ENCODE measurements at places on chromosomes 7 and 10. TPM values are rescaled to one million over a fixed set of nuclear protein-coding genes. Genes with fewer than 3 reads are reported as not detected.
A peak's percentile ranks its signal among the peaks of the same experiment; 100 is the strongest.

DNA sequence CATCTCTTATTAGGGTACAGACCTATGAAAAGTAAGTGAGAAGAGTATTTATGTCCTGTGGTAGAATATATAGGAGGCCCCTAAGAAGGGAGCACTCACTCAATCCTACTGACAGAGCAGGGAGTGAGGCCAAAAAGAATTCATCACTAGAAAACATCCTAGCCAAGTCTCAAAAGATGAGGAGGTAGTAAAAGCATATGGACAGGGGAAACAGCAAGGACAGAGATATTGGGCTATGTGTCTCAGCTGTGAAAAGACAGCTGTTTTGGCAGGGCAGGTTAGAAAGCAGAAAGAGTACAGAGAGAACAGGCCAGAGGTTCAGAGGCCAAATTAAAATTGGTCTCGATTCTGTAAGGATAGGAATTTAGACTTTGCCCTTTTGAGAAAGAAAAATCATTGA is 548.3 kb upstream of the ANKRD30A start:
- no peak overlapping the region for H3K4me3 ChIP-seq
- H3K36me3 ChIP-seq = peaks cover 5% of the 10 kb centered on the region
- no peak for DNase-seq

Gene GJD4
- total RNA-seq = not detected

Gene SMKR1
- 0.49 TPM for total RNA-seq

GRCh38 chr7:107228291-107228690 is 59.5 kb downstream of the HBP1 start:
- no peak for DNase-seq
- H3K36me3 ChIP-seq = no peaks in the 10 kb centered on the region
- H3K27ac ChIP-seq = no peak overlapping the region
- no peak overlapping the region for H3K4me3 ChIP-seq
- H3K27me3 ChIP-seq = no peaks in the 10 kb centered on the region
- no peaks in the 10 kb centered on the region for H3K4me1 ChIP-seq

Gene TSPAN12
- total RNA-seq = 14.6 TPM

DNA sequence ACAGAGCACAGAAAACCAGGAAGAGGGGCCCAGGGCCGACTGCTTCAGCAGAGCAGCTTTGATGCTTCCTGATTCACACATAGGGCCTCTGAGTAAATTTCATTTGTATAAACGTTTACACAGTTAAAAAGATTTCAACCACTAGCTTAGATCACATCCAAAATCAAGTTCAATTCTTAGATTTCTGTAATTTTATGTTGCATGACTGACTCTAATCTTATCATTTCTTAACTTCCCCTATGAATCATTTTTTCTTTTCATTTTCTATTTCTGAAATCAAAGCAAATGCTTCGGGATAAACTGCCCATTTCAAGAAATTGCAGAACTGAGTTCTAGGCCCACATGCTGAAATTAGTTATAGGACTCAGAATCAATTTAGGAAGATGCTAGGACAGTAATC is 224.7 kb downstream of the INHBA start:
- no peaks in the 10 kb centered on the region for H3K27me3 ChIP-seq
- H3K27ac ChIP-seq = no peak overlapping the region
- H3K36me3 ChIP-seq = no peaks in the 10 kb centered on the region
- no peak overlapping the region for H3K4me3 ChIP-seq
- no peak for DNase-seq

- DNase-seq = peak; percentile 61
- H3K4me1 ChIP-seq = no peaks in the 10 kb centered on the region
- peak overlapping the region; percentile 63 for H3K4me3 ChIP-seq
- H3K27ac ChIP-seq = peak overlapping the region; percentile 72
- peaks cover 36% of the 10 kb centered on the region for H3K36me3 ChIP-seq
- H3K27me3 ChIP-seq = no peaks in the 10 kb centered on the region
Measured at GRCh38 chr10:132408367-132408781, 11.4 kb downstream of the PWWP2B start.

Gene CPA2
- not detected for total RNA-seq

DNA sequence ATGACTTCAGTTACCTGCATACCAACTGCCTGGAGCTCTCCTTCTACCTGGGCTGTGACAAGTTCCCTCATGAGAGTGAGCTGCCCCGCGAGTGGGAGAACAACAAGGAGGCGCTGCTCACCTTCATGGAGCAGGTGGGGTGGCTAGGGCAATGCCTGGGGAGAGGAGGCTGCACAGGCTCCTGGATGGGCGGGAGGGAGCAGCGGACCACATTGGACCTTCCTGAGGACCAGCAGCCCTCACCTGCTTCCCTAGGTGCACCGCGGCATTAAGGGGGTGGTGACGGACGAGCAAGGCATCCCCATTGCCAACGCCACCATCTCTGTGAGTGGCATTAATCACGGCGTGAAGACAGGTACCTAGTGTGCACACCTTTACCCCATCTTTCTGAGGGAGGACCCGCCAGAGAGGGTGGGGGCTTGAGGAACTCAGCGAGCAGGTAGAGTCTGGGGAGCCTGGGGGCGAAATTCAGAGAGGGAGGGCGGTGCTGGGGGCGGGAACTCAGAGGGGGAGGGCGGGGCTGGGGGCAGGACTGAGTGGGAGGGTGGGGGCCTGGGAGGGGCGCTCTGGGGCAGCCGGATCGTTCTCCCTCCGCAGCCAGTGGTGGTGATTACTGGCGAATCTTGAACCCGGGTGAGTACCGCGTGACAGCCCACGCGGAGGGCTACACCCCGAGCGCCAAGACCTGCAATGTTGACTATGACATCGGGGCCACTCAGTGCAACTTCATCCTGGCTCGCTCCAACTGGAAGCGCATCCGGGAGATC is 9.0 kb downstream of the AEBP1 start:
- H3K4me3 ChIP-seq = peak overlapping the region; percentile 65
- H3K27me3 ChIP-seq = peaks cover 42% of the 10 kb centered on the region
- peak overlapping the region; percentile 27 for H3K27ac ChIP-seq
- no peak for DNase-seq

GRCh38 chr7:156445997-156446761 is 194.4 kb upstream of the RNF32 start:
- peaks cover 29% of the 10 kb centered on the region for H3K27me3 ChIP-seq
- no peak for DNase-seq
- no peaks in the 10 kb centered on the region for H3K36me3 ChIP-seq
- no peak overlapping the region for H3K4me3 ChIP-seq

Gene SPAM1
- not detected for total RNA-seq

DNA sequence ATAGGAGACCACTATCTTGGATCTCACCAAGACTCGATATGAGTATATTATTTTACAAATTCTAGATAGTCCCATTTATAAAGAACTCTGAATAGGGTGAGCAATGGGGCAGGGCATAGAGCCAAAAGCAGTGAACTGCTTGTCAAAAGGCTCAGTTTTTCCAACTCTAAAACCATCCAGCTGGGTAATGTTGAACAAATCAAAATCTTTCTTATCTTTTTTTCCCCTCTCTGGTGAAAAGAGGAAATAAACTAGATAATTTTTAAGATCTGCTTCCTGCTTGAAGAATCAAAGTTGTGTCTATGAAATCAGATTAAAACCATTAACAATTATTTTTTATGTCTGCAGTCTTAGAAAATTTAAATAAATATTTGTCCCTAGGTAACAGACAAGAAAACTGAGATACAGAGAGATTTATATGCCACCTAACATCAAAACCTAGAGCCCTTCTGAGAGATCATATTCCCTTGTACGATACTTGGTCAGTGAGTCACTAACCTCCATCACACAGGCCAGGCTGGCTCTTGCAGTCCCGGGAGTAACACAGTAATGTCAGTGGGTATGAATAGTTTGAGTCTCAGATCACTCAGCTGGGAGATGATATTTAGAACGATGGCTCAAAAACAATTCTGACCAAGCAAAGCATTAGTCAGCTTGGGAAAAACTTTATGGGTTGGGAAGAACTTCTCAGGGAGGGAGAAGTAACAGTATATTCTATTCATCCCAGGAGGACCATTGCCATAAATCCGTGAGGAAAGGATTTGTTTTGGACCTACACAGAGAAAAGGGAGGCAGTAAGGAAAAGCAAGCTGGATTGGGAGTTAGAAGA is 178.8 kb downstream of the REEP3 start:
- H3K27ac ChIP-seq = peak overlapping the region; percentile 84
- DNase-seq = peak; percentile 56
- peaks cover 82% of the 10 kb centered on the region for H3K4me1 ChIP-seq
- H3K27me3 ChIP-seq = no peaks in the 10 kb centered on the region

DNA sequence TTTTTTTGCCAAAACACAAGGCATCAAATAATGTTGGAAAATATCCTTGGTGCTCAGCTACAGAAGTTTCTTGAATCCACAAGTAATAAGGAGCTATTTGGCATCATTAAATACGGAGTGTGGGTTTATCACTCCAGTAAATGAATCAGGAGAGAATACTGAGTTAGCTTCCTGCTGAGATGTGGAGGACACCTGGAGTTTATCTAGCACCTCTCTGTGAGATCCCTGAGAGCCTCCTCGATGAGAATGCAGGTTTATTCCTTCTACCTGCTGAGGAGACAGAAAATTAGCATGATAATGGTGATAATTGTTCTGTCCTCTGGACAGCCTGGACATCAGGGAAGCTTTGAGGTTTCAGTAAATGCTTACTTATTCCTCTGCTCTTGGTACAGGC is 40.5 kb downstream of the NRG3 start:
- no peaks in the 10 kb centered on the region for H3K27me3 ChIP-seq
- peaks cover 66% of the 10 kb centered on the region for H3K4me1 ChIP-seq
- H3K4me3 ChIP-seq = peak overlapping the region; percentile 23
- DNase-seq = no peak

GRCh38 chr7:1954366-1955004 is 278.3 kb downstream of the MAD1L1 start:
- no peaks in the 10 kb centered on the region for H3K4me1 ChIP-seq
- H3K4me3 ChIP-seq = no peak overlapping the region
- H3K27me3 ChIP-seq = no peaks in the 10 kb centered on the region
- no peak for DNase-seq
- H3K27ac ChIP-seq = no peak overlapping the region
- H3K36me3 ChIP-seq = no peaks in the 10 kb centered on the region

DNA sequence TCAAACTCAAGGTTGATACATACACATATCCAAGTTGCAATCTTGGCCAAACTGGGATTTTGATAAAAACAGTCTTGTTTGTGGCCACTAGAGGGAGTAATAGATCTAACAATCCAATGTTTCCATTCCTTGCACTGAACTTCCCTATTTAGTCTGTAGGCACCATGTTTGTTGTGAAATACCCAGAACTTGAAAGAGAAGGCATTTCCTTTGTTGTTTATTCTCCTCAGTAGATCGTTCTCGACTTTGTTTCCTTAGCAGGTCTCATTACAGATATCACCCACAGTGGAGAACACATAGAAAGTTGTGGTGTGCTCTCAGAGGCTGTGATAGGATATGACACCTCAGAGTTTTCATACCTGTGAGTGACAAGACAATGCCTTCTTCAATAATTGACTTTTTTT is 70.3 kb upstream of the MXI1 start:
- H3K4me1 ChIP-seq = peaks cover 6% of the 10 kb centered on the region
- H3K36me3 ChIP-seq = peaks cover 15% of the 10 kb centered on the region
- H3K4me3 ChIP-seq = no peak overlapping the region
- no peak for DNase-seq

DNA sequence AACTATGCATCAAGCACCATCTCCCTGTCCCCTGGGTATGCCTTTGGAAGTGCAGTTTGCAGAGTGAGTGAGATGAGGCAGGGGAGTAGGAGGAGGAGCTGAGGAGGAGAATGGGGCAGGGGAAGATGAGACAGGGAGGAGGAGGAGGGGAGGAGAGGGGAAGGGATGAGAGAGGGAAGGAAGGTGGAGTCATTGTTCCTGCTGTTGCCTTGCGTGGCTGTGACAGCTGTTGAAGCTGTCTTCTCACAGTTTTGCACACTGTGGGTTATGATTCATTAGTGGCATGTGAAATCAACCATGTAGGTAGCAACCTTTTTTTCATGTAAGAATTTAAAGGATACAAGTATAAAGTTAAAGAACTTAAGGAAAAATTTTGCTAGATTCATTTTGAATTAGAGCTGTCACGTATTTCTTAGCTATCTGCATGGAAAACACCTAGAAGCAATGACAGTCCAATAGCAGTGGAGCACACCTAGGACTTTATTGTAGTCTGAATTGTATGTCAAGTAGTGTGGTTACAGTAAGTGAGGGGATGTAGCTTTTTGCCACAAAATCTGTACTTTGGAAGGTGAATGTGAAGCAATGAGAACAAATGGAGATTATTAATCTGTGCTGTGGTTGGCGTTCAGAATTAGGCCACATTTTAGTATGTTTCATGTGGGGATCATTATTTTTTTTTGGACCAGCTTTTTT is 21.7 kb downstream of the CCM2 start:
- no peak overlapping the region for H3K4me3 ChIP-seq
- H3K36me3 ChIP-seq = peaks cover 5% of the 10 kb centered on the region
- no peaks in the 10 kb centered on the region for H3K27me3 ChIP-seq
- H3K27ac ChIP-seq = no peak overlapping the region
- DNase-seq = no peak

DNA sequence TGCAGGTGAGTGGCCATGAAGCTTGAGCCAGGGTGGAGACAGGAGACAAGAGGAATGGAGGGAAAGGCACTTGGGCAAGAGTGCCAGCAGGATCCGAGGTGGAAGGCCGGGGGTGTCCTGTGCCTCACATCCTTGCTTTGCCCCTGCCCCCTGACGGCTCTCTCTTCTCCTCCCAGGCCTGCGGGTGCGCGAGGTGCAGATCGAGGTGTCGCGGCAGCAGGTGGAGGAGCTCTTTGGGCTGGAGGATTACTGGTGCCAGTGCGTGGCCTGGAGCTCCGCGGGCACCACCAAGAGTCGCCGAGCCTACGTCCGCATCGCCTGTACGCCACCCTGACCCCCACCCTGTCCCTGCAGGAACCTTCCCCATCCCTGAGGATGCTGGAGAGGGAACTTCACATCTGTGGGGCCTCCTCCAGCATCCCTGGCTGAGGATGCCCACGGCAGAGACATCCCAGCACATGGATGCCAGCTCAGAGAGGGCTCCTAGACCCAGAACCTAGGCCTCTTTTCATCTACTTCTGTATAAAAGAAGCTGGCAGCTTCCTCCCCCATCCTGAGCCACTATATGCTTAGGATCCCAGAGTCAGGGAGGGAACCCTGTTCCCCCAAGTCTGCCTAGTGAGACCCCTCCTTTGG is 34.4 kb upstream of the SLC29A3 start:
- no peaks in the 10 kb centered on the region for H3K4me1 ChIP-seq
- no peak for DNase-seq
- H3K27ac ChIP-seq = no peak overlapping the region
- no peak overlapping the region for H3K4me3 ChIP-seq

DNA sequence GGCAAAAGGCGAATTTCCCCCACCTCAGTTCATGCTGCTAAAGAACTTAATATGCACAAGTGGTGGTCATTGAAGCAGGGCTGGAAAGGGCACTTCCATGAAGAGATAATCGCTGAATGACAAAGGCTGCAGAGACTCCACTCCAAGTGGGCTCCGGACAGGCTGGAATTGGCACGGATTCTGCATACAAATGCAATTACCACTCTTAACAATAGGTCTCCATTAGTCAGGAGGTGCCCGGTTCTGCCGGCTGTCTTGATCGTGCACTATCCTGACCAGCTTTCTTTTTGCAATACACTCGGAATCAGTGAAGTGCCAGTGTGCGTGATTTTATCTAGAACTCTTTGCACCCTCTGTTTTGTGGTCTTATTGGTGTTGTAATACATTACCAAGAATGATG is 49.7 kb downstream of the INSYN2A start:
- H3K27ac ChIP-seq = no peak overlapping the region
- no peak for DNase-seq
- H3K27me3 ChIP-seq = no peaks in the 10 kb centered on the region

Gene HABP2
- 1.0 TPM for total RNA-seq

Data from Calu3 (cell line).